ENCODE measurements at places on chromosomes 13 and 19.
A peak's percentile ranks its signal among the peaks of the same experiment; 100 is the strongest.

DNA sequence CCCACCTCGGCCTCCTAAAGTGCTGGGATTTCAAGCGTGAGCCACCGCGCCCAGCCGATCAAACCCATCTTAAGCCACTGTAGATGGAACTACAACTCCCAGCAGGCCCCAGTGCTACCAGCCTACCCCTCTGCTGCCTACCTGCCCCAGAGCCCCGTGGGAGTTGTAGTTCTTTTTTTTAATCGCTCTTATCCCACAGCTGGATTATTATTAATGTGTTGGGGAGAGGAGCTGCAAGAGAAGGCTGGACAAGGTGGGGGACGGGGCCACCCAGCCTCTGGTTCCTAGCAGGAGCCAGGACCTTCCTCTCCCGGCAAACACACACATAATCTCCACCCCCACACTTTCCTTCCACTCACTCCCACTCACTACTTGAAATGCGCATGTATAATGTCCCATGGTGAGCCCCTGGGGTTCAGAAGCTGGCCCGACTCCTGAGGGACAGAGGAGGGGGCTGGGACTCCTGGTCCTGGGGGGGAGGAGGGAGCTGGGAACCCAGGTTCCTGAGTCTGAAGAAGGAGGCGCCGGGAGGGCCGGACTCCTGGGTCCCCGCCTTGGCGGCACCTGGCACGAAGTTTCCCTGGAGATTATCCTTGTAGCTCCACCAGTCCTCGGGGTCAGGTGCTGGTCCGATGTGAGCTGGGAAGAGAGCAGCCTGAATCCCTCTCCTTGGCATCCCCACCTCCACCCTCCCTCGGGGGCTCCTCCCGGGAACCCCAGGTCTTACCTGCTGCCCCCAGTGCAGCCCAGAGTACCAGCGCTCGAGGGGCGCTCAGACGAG, 958 bp downstream of the CA11 start:
- DNase-seq: peak; percentile 74

- DNase-seq: peak; percentile 60
These were observed 4.8 kb downstream of the SOX21 start for GRCh38 chr13:94707400-94708021.

DNA sequence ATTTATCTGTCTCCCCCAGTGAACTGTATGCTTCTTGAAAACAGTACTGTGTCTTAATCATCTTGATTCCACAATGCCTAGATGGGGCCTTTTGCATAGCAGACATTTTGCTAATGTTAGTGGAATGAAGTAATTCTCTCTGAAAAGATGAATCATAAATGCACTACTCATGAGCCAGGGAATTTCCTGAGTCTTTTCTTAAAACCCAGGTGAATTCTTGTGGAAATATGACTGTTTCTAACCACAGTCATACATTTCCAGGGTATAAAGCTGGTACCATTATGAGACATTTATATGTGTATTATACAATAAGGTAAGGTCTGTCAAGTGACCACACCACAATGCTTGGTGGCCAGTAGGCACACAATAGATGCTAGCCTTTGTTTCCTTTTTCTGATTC, 5.5 kb upstream of the KCTD4 start:
- DNase-seq: no peak

DNA sequence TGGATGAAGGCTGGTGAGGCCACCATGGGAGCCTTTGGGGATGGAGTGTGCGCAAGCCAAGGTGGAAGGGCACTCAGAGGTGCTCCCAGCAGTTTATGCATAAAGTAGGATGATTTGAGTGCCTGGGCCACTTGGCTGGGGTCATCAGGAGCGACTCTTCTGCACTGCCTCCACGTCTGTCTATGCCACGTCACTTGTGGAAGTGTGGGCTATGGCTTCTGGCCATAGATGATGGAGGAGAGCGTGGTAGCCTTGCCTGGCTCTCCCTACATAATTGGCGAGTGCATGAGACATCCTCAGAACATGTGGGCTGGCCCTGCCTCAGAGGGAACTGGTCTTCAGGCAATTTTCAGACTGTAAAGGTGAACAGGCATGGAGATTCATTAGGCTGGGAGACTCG, 182.9 kb downstream of the TEX29 start:
- no peak for DNase-seq

- DNase-seq: no peak
These were observed 1.1 kb upstream of the PTGER1 start for GRCh38 chr19:14476327-14476672.

- DNase-seq: peak; percentile 21
These were observed 10.5 kb upstream of the OVOL3 start for GRCh38 chr19:36100476-36100875.

DNA sequence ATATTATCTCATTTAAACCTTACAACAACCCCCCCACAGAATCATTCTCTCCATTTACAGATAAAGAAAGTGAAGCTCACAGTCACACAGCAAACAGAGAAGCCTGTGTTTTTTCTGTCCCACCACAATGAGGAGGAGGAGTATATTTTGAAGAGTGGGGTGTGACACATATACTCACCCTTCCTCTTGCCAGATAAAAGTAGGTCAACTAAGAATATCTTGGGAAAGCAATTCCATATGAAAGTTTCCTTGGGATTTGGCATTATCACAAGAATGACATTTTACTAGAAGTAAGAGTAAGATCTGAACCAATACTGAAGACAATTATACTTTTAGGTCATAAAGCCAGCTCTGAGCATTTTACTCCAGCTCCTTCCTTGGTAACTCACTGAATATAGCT, 287.5 kb upstream of the HTR2A start:
- DNase-seq: no peak

GRCh38 chr19:55621205-55621672, 3.1 kb downstream of the ZNF784 start:
- no peak for DNase-seq

- DNase-seq: no peak
These were observed 7.5 kb downstream of the ZNF320 start for GRCh38 chr19:52889931-52890330.

GRCh38 chr19:38557205-38557799, 60.5 kb downstream of the MAP4K1 start:
- DNase-seq: no peak

- DNase-seq: peak; percentile 68
These were observed 4.1 kb downstream of the ATP8A2 start for GRCh38 chr13:25375727-25376358.

DNA sequence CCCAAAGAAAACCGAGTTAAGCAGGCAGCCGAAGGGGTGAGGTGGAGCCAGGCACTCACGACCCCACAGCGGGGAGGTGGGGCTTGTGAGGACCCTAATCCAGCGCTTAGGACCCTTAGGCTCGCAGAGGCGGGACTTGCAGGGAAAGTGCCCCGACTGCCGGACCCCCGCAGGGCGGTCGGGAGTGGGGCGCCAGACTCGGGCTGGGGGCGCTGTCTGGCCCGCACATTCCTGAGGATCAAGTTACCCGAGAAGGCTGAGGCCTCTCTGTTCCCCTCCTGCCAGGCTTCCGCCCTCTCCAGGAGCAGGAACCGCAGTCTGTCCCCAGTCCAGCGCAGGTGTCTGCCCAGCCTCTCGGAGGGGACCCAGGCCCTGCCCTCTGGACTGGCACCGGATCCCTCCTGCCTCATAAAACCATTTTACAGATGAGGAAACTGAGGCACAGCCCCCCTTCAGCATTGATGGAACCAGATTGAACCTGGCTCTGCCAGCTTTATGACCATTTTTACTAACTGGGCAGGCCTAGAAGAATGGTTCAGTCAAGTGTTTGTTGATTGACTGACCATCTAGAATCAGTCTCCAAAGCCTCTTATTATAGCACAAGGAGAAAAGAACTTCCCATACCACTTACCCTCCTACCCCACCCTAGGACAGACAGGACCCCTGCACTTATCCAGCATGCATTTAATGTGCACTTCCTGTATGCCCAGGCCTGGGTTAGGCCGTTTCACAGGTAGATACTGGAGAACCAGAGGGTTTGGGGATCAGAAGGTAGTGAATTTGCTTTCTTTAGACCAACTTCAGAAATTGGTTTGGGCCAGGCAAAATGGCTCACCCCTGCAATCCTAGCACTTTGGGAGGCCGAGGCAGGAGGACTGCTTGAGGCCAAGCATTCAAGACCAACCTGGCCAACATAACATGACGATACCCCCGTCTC, 6.7 kb upstream of the JUND start:
- DNase-seq: no peak

DNA sequence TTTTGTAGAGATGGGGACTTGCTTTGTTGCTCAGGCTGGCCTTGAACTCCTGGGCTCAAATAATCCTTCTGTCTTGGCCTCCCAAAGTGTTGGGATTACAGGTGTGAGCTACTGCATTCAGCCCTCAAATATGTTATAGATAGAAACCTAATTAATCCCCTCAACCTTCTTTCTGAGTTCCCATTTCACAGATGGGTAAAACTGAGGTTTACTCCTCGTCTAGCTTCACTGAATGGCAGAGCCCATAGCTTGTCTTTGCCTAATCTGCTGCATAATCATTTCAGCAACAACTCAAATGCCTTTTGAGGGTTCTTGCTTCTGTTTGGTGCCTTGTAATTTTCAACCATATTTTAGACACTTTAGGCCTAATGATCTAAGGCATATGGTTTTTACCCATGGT, 36.0 kb upstream of the ADGRE1 start:
- DNase-seq: no peak

DNA sequence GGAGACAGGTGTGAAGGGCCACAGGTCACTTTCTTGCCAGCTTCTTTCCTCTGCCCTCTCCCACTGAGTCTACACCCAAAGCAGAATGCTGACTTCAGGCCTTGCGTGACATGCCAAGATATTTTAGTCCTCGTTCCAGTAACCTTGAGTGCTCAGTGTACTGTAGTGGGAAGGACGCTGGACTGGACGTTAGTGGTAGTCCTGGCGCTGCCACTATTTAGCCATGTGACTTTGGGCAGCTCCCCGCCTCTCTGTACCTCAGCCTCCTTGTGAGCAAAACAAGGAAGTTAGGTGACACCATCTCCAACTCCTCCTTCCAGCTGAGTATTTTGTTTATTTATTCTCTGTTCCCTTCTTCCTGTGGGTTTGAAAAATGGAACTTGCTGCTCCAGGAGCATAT, 86.1 kb downstream of the FRY start:
- DNase-seq: no peak

- no peak for DNase-seq
These were observed 10.1 kb downstream of the RHPN2 start for GRCh38 chr19:33054623-33055022.

GRCh38 chr13:32031815-32032370, 319 bp downstream of the FRY start:
- no peak for DNase-seq

DNA sequence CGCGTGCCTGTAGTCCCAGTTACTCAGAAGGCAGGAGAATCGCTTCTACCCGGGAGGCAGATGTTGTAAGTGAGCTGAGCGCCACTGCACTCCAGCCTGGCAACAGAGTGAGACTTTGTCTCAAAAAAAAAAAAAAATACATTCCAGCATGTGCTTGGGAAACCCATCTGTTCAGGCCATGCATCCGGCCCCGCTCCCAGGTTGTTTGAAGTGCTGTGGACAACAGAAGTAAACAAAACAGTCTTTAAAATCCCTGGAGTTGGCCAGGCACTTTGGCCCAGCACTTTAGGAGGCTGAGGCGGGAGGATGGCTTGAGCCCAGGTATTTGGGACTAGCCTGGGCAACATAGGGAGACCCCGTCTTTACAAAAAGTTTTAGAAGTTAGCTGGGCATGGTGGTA, 3.2 kb upstream of the PTPRS start:
- DNase-seq: no peak

DNA sequence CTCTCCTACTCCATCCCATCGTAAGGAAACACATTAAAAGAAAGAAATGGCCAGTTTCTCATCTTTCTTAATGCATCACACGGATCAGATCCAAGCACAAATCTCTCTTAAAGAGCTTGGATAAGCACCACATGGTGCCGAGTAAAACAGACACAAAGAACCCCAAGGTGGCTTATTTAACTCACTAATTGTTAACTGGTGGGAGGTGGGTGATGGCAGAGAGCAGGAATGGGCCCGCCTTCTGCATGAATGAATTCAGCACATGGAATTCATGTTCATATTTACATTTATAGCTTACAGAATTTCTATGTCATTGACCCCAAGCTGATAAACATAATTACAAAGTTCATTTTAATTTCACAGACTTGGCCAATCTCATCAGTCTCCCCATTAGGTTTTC, 89.9 kb downstream of the MZT1 start:
- DNase-seq: no peak

DNA sequence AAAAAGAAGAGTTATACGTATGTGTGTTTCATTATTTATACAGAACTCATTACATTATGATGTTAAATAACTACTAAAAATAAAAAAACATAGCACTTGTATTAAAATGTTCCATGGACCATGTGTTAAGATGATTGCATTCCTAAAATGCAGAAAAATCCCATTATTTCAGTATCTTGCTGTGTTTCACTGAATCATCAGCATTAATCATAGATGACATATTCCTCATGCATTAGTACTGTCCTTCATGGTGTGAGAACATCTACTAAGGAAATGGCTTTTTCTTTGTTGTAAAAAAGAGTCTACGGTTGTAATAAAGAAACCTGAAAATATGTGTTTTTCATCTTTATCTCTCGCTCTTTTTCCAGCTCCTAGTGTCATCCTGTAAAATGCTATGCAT, 416.5 kb downstream of the FGF14 start:
- no peak for DNase-seq

- DNase-seq: peak; percentile 43
These were observed 50.7 kb downstream of the ZNF723 start for GRCh38 chr19:22882797-22883196.

DNA sequence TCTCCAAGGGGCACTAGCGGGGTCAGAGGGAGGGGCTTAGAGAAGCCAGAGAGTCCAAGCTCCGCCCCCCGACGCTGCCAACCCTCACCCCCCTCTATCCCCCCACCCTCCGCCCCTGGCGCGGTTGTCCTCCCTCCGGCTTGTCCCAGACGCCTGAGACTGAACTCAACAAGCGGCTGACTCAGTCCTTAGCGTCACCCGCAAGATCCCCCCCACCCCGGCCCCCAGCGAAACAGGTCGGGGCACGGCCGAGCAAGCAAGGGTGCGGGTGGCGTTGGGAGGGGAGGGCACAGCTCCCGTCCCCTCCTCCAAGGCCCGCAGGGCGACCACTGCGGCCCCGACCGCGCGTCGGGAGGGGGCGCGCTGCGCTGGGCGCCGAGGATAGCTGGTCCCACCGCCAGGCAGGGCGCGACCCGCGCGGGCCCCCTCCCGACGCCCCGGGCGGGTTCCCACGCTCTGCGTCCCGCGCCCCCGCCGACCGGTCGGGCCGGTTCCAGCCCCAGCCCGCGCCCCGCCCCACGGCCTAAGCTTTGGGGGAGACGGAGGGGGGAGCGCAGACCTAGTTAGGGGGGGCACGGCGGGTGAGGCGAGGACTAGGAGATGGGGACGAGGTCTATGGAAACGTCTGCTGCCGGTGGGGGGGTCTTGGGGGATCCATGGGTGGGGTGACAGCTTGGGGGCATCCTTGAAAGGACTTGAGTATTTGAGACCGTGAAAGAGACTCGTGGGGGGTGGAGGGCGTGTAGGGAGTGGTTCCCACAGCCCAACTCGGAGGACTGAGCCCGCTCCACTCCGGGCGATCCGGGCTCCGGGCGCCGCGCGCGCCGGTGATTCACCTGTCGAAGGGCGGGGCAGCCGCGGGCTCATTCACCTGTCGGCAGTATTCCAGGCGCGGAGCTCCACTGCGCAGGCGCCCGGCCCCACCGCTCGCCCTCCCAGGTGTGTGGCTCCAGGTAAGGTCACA, 5.1 kb downstream of the NOTCH3 start:
- peak; percentile 80 for DNase-seq
